ENCODE measurements at places on chromosomes 3 and 15.
A peak's percentile ranks its signal among the peaks of the same experiment; 100 is the strongest.

DNA sequence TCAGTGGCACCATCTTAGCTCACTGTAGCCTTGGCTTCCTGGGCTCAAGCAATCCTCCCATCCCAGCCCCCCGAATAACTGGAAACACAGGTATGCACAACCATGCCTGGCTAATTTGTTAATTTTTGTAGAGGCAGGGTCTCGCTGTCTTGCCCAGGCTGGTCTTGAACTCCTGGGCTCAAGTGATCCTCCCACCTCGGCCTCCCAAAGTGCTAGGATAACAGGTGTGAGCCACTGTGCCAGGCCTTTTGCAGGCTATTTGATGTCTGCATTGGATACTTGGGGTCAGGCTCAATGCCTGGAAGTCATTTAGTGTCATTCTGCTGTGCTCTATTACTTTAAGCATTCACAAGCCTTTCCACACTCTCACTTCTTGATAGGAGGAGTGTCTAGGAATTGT is 17.6 kb downstream of the LIMD1 start:
- H3K27me3 ChIP-seq = no peaks in the 10 kb centered on the region
- no peak overlapping the region for H3K4me3 ChIP-seq
- no peak overlapping the region for H3K27ac ChIP-seq
- no peaks in the 10 kb centered on the region for H3K36me3 ChIP-seq

DNA sequence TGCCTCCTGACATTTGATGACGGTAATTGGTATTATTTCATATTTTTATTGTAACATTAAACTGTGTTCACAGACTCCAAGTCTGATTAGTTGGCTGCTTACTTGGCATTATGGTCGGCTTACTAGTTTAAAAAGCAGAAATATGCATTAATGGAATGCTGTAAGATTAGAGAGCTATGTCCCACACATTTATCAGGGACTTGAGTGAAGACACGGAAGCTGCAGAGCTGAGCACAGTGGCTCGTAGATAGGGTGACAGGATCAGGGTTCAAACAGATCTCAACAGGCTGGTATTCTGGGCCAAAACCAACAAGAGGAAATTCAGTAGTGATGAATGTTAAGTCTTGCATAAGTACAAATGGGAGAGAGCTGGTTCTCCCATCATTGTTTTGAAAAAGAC is 113.8 kb downstream of the ADAMTSL3 start:
- H3K27ac ChIP-seq = peak overlapping the region; percentile 11
- H3K4me1 ChIP-seq = peaks cover 63% of the 10 kb centered on the region
- H3K36me3 ChIP-seq = no peaks in the 10 kb centered on the region
- DNase-seq = no peak

DNA sequence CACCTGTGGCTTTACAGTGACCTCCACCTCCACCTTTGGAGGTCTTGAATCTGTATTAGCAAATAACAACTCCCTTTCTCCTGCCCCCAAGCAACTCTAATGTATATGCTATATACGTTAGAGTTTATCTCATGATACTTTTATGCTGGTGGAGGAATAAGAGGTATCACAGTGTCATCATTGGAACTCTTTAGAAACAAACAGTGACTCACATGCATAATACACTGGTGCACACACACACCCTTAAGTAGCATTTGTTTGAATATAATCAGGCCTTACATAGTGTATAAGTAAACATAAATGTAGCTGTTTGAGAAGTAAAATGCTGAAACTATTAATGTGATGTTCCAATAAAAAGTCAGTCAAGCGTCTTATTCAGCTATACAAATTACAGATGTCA is 280.2 kb upstream of the C2CD4B start:
- H3K27ac ChIP-seq = no peak overlapping the region
- H3K36me3 ChIP-seq = no peaks in the 10 kb centered on the region
- DNase-seq = no peak

- peaks cover 72% of the 10 kb centered on the region for H3K4me1 ChIP-seq
- no peaks in the 10 kb centered on the region for H3K27me3 ChIP-seq
- DNase-seq = no peak
These were observed 15.3 kb downstream of the SNX1 start for GRCh38 chr15:64110950-64111678.

DNA sequence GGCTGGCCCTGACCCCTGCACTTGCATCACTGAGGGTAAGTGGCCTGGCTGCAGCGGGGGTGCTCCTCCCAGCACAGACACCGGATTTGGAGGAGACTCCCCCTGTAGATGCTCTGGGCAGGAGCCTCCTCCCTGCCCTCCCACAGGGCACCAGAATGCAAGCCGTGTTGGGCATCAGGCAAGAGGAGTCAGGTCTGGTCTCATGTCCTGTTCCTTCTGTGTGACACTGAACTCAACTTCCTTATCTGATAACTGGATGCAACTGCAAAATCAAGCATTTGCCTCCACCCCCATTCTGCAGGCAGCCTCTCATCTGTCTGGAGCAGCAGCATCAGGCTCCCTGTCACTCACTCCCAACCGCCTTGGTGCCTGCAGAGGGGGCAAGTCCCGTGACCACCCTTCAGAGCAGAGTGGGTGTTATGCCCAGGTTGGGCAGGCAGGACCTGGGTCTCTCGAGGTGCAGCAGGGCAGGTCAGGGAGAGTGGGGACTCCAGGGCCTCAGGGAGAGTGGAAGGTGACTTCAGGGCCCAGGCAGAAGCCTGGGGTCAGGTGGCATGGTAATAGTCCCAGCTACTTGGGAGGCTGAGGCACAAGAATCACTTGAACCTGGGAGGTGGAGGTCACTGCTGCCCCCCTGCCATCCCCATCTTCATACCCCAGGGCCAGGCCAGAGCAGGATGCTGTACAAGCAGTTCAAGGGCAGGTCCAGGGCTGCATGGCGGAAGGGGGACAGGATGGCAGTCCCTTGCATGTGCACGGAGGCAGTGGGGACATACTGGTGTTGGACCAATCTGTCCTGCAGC is 10.5 kb upstream of the RPL29 start:
- peaks cover 51% of the 10 kb centered on the region for H3K4me1 ChIP-seq
- no peak for DNase-seq
- H3K4me3 ChIP-seq = peak overlapping the region; percentile 34
- peak overlapping the region; percentile 80 for H3K27ac ChIP-seq
- no peaks in the 10 kb centered on the region for H3K27me3 ChIP-seq

DNA sequence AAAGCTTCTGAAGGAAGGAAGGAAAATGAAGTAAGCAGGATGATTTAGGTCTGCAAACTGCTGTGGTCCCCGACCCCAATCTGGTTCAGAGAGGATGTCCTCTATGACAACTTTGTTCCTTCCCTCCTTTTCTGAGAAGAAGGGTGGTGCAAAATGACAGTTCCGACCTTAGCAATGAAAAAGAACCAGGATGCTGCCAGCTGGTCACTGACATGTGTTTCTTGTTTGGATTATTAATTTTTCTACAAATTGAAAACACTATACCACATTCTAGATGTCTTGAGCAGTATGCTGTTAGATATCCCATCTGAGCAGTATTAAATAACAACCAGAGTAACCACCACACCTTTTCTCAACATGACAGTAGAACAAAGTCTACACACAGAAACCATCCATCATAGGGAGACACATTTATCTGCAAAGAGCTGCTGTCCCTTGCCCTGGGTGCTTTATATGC is 27.5 kb downstream of the CDCP1 start:
- no peaks in the 10 kb centered on the region for H3K36me3 ChIP-seq
- H3K4me1 ChIP-seq = peaks cover 10% of the 10 kb centered on the region
- no peak overlapping the region for H3K4me3 ChIP-seq
- H3K27me3 ChIP-seq = peaks cover 9% of the 10 kb centered on the region

Data from left ventricle myocardium inferior (tissue), 1 donor.